ENCODE measurements at places on chromosomes 5 and 9.
A peak's percentile ranks its signal among the peaks of the same experiment; 100 is the strongest.

DNA sequence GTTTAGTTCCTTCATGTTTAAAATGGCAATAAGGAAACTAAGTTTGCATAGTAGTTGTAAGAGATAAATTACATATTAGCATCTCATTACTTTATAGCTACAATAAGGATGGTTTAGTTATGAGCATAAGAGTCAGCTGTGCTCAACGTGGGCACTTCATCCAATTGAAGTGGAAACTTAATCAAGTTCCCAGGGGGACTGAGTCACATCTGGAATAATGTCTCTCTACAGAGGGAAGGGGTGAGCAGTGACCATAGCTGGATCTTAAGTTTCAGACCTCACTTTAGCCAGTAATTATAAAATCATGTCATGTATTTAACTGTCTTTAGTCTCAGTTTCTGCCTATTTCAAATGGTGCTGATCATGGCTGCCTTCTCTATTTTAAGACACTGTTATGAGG lies 36.8 kb upstream of the FAM240B start:
- H3K4me3 ChIP-seq = no peak overlapping the region
- no peaks in the 10 kb centered on the region for H3K4me1 ChIP-seq
- no peak for DNase-seq
- no peaks in the 10 kb centered on the region for H3K36me3 ChIP-seq
- no peak overlapping the region for H3K27ac ChIP-seq

- H3K27ac ChIP-seq = no peak overlapping the region
- H3K36me3 ChIP-seq = no peaks in the 10 kb centered on the region
- DNase-seq = no peak
- no peak overlapping the region for H3K4me3 ChIP-seq
These were observed 224.2 kb downstream of the SYK start for GRCh38 chr9:91025856-91026255.

GRCh38 chr5:96120120-96120519 lies 158.5 kb upstream of the ELL2 start:
- H3K4me1 ChIP-seq = peaks cover 3% of the 10 kb centered on the region
- no peaks in the 10 kb centered on the region for H3K27me3 ChIP-seq
- no peak overlapping the region for H3K27ac ChIP-seq
- H3K4me3 ChIP-seq = no peak overlapping the region
- DNase-seq = no peak
- H3K36me3 ChIP-seq = no peaks in the 10 kb centered on the region

DNA sequence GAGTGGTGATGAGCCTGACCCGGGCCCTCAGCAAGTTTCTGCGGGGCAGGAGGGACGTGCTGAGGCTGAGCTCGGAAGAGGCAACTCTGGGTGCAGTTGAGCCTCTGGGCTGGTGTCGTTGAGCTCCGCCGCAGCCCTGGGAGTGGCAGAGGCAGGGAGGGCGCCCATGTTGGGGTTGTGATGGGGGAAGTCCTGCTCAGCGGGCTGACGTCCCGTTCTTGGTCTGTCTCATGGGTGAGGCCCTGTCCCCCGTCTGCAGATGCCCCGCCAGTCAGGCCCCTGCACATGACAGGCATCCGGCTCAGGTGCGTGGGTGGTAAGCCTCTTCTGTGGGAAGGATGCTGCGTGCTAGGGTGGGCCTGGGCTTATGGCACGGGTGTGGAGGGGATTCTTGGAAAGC lies 64.3 kb downstream of the RXRA start:
- DNase-seq = no peak
- H3K4me3 ChIP-seq = no peak overlapping the region
- H3K27ac ChIP-seq = peak overlapping the region; percentile 96
- no peaks in the 10 kb centered on the region for H3K36me3 ChIP-seq

DNA sequence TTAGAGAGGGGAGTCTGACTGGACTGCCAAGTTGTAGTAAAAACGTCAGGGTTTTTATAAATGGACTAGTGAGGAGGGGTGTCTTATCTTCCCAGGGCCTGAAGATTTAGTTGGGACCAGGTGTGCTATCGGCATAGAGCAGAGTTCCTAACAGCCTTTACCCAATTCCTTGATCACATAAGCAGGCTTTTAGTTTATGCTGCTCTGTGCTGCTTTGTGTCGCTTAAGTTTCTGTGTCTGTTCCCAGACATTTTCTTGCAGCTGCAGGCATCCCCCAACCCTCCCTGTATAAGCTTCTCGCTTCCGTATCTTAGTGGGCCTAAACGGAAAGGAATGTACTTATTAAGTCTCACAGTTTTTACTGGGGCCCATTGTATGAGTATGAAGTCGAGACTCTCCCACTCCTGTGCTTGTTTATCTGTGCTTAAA lies 2.6 kb upstream of the SMC5 start:
- H3K27me3 ChIP-seq = no peaks in the 10 kb centered on the region
- H3K27ac ChIP-seq = no peak overlapping the region
- H3K4me3 ChIP-seq = no peak overlapping the region
- H3K36me3 ChIP-seq = no peaks in the 10 kb centered on the region

DNA sequence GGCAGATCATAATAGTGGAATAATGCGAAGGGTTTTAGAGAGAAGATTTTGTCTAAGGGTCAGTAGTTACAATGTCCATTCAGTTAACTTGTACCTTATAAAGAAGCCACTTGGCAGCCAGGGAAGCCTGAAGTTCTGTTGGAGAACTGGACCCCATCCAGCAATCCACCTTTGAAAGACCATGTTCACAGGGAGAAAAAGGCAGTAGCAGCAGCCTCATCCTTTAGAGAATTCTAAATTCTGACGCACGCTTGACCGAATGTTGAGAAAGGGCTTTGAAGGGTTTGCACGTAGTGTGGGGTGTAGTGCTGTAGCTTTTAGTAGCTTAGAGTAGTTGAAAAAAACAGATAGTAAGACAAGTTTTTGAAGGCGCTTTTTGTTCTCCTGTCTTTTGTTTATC lies 42.8 kb downstream of the MCCC2 start:
- H3K4me3 ChIP-seq = no peak overlapping the region
- H3K27ac ChIP-seq = no peak overlapping the region
- H3K27me3 ChIP-seq = no peaks in the 10 kb centered on the region
- H3K4me1 ChIP-seq = no peaks in the 10 kb centered on the region
- DNase-seq = no peak
- no peaks in the 10 kb centered on the region for H3K36me3 ChIP-seq

- DNase-seq = no peak
- H3K4me1 ChIP-seq = no peaks in the 10 kb centered on the region
- H3K27me3 ChIP-seq = no peaks in the 10 kb centered on the region
- no peak overlapping the region for H3K4me3 ChIP-seq
These were observed 74.3 kb downstream of the TLE4 start for GRCh38 chr9:79646096-79646495.

DNA sequence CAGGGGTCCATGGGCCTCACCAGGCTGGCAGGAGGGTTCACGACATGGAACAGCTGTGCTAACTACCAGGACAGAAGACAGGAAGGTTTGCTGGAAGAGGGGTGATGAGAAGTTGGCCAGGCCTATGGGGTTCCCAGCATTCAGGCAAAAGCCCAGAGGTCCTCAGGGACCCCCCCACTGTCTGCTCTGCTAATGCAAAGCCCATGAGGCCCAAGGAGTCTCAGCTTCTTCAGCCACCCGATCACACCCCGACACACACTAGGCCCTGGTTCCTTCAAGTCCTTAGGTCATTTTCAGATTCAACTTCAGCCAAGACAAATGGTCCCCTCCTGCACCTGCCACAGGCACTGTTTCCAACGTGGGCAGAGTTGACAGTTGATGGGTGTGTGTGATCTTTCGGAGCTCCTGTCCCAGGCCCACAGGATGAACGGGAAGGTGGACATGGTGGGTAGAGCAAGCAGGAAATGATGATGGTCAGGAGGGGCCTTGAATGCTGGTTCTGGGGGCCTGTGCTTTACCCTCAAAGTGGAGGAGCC lies 20.4 kb downstream of the ADAMTS2 start:
- H3K27me3 ChIP-seq = no peaks in the 10 kb centered on the region
- peaks cover 4% of the 10 kb centered on the region for H3K4me1 ChIP-seq
- no peaks in the 10 kb centered on the region for H3K36me3 ChIP-seq
- H3K4me3 ChIP-seq = no peak overlapping the region
- peak; percentile 10 for DNase-seq

GRCh38 chr5:56829137-56829908 lies 14.0 kb downstream of the MAP3K1 start:
- no peaks in the 10 kb centered on the region for H3K36me3 ChIP-seq
- no peak overlapping the region for H3K27ac ChIP-seq
- DNase-seq = no peak
- no peak overlapping the region for H3K4me3 ChIP-seq
- no peaks in the 10 kb centered on the region for H3K27me3 ChIP-seq

GRCh38 chr9:78035383-78035993 lies 3.9 kb upstream of the GNAQ start:
- H3K36me3 ChIP-seq = no peaks in the 10 kb centered on the region
- H3K27me3 ChIP-seq = no peaks in the 10 kb centered on the region
- H3K4me1 ChIP-seq = no peaks in the 10 kb centered on the region
- DNase-seq = no peak
- no peak overlapping the region for H3K4me3 ChIP-seq

DNA sequence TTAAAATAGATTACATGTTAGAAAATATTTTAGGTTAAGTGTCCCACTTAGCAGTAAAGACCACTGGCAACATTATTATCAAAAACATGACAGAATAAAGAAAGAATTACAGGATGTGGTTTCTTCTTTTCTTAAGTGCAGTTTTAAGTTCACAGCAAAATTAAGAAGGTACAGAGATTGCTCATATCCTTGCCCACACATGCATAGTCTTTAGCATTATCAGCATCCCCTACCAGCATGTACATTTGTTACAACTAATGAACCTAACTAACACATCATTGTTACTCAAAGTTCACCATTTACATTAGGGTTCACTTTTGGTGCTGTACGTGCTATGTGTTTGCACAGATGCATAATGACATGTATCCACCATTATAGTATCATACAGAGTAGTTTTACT lies 837.7 kb upstream of the CDH9 start:
- DNase-seq = no peak
- H3K36me3 ChIP-seq = no peaks in the 10 kb centered on the region
- no peaks in the 10 kb centered on the region for H3K27me3 ChIP-seq

GRCh38 chr5:141875022-141875740 lies 3.0 kb downstream of the PCDH1 start:
- H3K27ac ChIP-seq = peak overlapping the region; percentile 89
- no peak for DNase-seq
- no peaks in the 10 kb centered on the region for H3K27me3 ChIP-seq

DNA sequence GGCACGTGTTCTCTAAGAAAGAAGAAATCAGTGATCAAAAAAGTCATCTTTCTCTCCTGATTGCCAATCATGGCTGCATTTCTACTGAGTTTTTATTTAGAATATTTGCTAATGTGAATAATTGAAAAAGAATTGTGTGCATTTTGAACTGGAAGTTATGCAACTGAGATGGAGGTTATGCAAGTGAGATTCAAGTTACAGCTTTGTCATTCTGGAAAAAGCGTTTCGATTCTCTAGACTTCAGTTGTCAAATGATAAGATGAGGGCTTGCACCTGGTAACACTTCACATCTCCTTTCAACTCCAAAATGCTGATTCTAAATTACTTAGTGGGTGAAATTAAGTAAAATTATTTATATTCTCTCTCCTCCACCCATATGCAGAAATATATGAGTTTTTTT lies 36.4 kb downstream of the C6 start:
- no peak for DNase-seq
- no peaks in the 10 kb centered on the region for H3K4me1 ChIP-seq
- no peak overlapping the region for H3K27ac ChIP-seq
- H3K27me3 ChIP-seq = no peaks in the 10 kb centered on the region

Measured in tibial nerve (tissue), 4 donors.